ENCODE measurements at places on chromosomes 6 and 20. TPM values are rescaled to one million over a fixed set of nuclear protein-coding genes. Genes with fewer than 3 reads are reported as not detected.

GRCh38 chr6:62445521-62445920 is 159.5 kb upstream of the KHDRBS2 start:
- no peak for DNase-seq

DNA sequence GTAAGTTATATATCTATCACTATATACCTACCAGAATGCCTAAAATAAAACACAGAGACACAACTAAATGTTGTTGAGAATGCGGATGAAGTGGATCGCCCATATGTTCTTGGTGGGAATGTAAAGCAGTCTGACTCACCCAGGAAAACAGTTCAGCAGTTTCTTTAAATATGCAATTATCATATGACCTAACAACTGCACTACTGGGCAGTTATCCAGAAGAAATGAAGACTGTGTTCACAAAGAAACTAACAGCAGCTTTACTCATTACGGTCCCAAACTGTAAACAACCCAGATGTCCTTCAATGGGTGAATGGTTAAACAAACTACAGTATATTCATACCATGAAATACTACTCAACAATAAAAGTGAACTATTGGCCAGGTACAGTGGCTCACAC is 14.3 kb upstream of the ZC3H12D start:
- peak; percentile 62 for DNase-seq

DNA sequence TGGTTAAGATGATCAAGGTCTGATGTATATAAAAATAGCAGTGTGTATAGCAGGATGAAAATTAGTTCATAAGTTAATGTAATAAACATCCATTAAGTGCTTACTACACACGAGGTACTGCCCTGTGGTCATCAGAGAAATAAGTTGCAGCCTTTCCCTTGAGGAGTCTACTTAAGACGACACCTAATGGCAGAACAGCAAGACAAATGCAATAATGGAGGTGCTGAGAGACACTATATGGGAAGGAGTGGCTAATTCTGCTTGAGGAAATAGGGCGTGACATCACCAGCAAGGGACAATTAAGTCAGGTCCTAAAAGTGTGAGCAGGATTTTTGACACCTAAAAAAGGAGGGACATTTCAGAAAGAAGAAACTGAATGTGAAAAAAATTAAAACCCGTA is 75.2 kb downstream of the BACH2 start:
- DNase-seq, result no peak

- no peak for DNase-seq
These were observed 118.1 kb upstream of the ENPP5 start for GRCh38 chr6:46288835-46289234.

- no peak for DNase-seq
These were observed 1.3 kb downstream of the BLCAP start for GRCh38 chr20:37526238-37526838.

GRCh38 chr6:36800223-36801076 is 38.8 kb downstream of the CPNE5 start:
- no peak for DNase-seq

DNA sequence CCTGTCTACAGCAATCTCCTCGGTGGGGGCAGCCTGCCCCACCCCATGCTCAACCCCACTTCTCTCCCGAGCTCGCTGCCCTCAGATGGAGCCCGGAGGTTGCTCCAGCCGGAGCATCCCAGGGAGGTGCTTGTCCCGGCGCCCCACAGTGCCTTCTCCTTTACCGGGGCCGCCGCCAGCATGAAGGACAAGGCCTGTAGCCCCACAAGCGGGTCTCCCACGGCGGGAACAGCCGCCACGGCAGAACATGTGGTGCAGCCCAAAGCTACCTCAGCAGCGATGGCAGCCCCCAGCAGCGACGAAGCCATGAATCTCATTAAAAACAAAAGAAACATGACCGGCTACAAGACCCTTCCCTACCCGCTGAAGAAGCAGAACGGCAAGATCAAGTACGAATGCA is 19.4 kb downstream of the PRDM1 start:
- no peak for DNase-seq

GRCh38 chr6:25623879-25624278 is 28.1 kb upstream of the SCGN start:
- DNase-seq, result no peak

DNA sequence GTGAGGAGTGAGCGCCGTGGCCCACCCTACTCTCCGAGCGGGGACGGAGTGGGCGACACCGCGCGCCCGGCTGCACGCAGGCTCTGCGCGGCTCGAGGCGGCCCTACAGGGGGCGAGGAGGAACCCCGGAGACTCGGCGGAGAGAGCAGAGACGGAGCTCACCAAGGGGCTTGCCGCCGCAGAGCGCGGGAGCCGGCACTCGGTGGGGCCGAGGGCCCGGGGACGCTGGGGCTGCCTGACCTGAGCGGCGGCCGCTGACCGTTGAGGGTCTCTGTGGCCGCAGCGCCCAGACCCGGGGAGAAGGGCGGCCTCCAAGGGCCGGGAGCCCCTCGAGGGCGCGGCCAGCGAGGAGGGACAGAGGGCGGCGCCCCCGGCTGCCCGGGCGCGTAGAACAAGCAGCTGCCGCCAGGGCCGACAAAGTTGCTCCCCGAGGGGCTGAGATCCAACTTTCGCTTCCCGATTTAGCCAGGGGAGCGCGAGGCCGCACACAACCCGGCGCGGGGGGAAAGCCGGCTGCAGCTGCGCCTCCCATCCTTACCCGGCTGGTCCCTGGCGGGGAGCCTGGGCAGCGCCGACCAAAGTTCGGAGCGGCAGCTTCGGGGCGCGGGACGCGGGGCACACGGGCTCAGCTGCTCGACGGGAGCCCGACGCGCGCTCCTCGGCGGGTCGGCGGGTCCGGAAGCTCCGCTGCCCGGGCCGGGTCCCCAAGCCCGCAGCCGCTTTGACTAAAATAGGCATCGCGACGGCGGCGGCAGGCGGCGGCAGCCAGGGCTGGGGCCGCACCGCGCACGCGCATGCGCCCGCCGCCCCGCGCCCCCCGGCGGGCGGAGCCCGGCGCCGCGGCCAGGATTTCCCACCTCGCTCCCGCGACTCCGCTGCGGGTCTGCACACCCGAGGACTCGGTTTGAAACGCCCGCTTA is 43.1 kb downstream of the POPDC3 start:
- DNase-seq, result peak; percentile 51

- no peak for DNase-seq
These were observed 53.2 kb downstream of the MRAP2 start for GRCh38 chr6:84086545-84087429.

DNA sequence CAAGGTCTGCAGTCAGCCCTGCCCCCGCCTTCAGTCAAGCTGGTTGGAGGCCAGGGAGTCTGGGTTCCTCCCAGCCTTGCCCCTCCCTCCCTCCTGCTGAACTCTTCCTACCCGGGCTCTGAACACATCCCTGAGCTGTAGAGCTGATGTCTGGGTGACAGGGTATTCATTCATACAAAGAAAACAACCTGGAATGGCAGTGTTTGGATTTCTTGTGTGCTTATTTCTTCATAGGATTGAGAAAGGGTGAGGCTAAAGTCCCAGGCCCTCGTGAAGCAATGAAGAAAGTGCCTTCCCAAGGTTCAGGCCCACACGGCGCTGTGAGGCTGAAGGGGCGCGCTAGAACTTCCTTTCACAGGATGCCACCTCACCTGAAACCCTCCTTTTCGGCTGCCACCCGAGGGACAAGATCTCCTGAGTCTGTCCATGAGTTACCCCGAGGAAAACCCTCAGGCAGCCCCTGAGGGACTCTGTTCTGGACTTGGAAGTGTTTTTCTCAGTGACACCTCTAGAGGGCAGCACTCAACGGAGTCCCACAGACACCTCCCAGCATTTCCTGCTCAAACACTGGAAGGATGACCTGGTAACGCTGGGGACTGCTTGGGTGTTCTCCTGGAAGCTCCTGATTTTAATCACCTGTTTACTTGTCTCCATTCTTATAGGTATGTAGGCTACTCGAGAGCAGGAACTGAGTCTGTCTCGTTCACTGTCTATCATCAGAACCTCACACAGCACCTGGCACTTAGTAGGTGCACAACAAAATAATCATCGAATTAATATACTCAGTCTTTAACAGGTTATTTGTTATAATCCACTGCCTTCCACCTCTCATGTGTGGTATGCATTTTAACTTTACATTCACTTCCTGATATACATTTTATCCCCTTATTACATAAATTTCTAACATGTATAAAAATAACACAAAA is 11.8 kb upstream of the GSTA1 start:
- DNase-seq, result peak; percentile 21

GRCh38 chr6:35633579-35634089 is 55.1 kb downstream of the FKBP5 start:
- no peak for DNase-seq

- no peak for DNase-seq
These were observed 200.6 kb upstream of the MAP3K7 start for GRCh38 chr6:90787446-90787845.

- DNase-seq, result no peak
These were observed 114.6 kb upstream of the RIPOR2 start for GRCh38 chr6:25050356-25050755.

- DNase-seq, result no peak
These were observed 133.2 kb upstream of the LY86 start for GRCh38 chr6:6455272-6455671.

DNA sequence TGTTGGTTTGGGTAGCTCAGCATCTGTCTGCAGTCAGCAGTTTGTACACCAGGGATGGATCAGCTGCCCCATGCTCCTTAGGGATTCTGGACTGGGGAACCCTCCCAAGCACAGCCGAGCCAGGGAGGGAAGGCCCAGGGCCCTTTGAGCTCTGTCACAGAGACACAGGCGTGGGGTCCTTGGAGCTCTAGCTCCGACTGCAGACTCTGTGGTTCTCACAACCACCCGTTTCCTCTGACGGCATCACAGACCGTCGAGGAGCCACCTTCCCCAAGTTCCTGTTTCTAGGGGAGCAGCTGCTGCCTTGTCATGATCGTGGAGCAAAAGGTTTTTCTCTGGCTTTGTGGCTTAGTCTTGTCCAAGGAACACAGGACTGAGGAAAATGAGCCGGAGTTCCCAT is at the start of gene SLA2:
SLA2 (minus strand) TSS at position 199 of the 400 bp plus-strand sequence. CDS start 4,861 bp downstream, outside the sequence.
- DNase-seq, result no peak

GRCh38 chr6:4687989-4688947 is 87.9 kb upstream of the CDYL start:
- DNase-seq, result no peak

GRCh38 chr6:169566319-169566718 is 135.5 kb downstream of the WDR27 start:
- no peak for DNase-seq

DNA sequence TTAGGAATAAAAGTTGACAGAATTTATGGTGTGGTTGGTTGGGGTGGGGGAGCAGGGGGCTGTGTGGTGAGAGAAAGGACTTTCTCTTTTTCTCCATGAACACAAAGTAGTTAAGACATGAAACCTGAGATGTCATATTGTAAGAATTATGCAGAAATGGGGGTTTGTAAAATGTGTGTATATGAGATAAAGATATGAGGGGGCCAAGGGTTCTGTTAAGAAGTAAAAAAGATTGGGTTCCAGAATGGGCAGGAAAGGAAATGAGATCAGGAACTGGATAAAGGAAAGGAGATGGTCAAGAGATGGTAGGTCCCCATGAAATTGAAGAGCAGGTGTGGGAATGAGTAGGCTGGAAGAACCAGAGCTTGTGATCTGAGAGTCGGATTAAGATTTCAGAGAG is 9.7 kb downstream of the RNF146 start:
- no peak for DNase-seq

GRCh38 chr6:134550604-134551003 is 232.7 kb upstream of the SGK1 start:
- no peak for DNase-seq

GRCh38 chr6:147135211-147135681 is 69.0 kb upstream of the STXBP5 start:
- DNase-seq, result no peak

- no peak for DNase-seq
These were observed 1.2 kb downstream of the SNX21 start for GRCh38 chr20:45834797-45835161.

The ABHD16A gene
- 61.9 TPM for polyA plus RNA-seq

The TCF21 gene
- polyA plus RNA-seq, result 192 TPM

The CLPSL1 gene
- not detected for polyA plus RNA-seq

The POLH gene
- polyA plus RNA-seq, result 16.0 TPM

The CDH4 gene
- 3.6 TPM for polyA plus RNA-seq

The FOXA2 gene
- polyA plus RNA-seq, result 44.2 TPM

The RAB44 gene
- 0.09 TPM for polyA plus RNA-seq

The MUC21 gene
- not detected for polyA plus RNA-seq

The ACSS1 gene
- polyA plus RNA-seq, result 42.1 TPM
